NCI-H1092 (cell line): ENCODE measurements at places on chromosomes 2 and 18.
A peak's percentile ranks its signal among the peaks of the same experiment; 100 is the strongest.

GRCh38 chr18:9612215-9612830 is 2.0 kb downstream of the PPP4R1 start:
- peak; percentile 6 for DNase-seq

DNA sequence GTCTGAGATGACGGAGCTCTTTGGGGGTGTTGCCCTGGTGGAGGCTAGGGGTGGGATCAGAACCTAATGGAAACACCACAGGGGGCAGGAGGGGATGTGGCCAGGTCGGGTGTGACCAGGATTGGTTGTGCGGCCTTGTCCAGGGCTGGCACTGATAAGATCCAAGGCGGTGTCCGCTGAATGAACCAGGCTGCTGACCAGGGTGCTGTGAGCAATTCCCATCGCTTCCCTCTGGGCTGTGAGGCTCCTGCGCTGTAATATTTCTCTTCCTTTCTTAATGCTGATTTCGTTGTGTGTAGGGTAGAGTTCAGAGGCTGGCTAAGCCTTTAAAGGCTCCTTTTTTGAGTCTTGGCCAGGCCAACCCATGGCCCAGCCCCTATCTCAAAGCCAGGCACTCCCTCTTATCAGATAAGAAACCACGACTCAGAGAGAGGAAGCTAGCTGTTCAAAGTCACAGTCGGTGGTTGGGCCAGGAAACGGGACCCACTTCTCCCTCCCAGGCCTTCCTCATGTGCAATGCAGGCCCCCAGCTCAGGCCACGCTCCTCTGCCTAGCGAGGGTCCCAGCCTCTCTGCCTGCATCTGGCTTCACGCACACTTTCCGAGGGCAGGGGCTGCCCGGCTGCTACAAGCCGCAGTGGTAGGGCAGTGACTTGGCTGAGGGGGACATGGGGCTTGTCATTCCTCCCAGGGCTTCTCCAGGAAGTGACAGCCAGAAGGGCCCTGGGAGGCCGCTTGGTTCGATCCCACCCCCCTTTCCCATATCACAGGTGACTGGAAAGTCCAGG is 26.0 kb upstream of the FOSL2 start:
- no peak for DNase-seq

- no peak for DNase-seq
These were observed 158.3 kb downstream of the EML6 start for GRCh38 chr2:54881759-54882158.

- no peak for DNase-seq
These were observed 86.8 kb upstream of the SH3BP4 start for GRCh38 chr2:234865040-234865439.

DNA sequence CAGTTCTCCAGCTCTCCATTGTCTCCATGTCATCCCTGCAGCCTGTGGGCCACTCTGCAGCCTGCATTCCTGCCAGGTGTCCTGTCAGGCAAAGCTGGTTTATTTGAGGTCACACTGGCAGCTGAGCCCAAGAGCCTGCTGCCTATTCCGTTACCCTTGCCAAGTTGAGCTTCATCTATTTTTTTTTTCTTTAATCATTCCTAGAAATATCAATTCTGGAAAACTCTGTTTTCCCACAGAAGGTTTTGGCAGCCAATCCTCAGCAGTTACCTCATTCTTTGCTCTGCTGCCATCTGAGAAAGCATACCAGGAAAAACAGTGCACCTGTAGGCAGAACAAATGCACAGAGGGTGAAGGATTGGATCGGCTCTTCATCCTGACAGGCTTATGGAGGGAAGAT is 411.0 kb upstream of the ACVR2A start:
- DNase-seq, result no peak

- no peak for DNase-seq
These were observed 34.6 kb downstream of the HS6ST1 start for GRCh38 chr2:128284037-128284441.

GRCh38 chr18:44680273-44681075 is at the start of gene SETBP1:
SETBP1 (plus strand) TSS chr18:44680888; CDS start chr18:44701347, 20,459 bp downstream.
- DNase-seq, result peak; percentile 81

GRCh38 chr2:53784436-53784835 is 2.3 kb downstream of the ASB3 start:
- no peak for DNase-seq

GRCh38 chr18:45617284-45617683 is 2.0 kb downstream of the SLC14A2 start:
- DNase-seq, result no peak

- no peak for DNase-seq
These were observed 31.5 kb upstream of the PDIA6 start for GRCh38 chr2:10844097-10844496.

DNA sequence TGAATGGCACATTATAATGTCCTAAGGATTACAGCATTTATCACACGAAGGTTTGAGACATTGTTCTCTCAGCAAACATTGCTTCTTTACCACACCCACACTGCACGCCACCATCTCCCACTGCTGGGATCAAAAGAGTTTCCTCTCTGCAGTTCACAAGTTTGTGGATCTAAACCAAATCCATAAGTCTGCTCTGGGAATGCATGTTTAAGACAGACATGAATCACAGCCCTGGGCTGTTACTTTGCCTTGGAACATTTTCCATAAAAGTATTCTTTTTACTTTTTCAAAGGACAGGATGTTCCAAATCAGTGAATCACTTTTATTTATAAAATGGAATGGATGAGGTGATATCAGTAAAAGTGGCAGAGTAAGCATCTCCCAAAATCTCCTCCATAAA is 36.1 kb downstream of the STPG4 start:
- DNase-seq, result no peak

- DNase-seq, result no peak
These were observed 27.8 kb downstream of the SLC14A1 start for GRCh38 chr18:45751766-45752165.

DNA sequence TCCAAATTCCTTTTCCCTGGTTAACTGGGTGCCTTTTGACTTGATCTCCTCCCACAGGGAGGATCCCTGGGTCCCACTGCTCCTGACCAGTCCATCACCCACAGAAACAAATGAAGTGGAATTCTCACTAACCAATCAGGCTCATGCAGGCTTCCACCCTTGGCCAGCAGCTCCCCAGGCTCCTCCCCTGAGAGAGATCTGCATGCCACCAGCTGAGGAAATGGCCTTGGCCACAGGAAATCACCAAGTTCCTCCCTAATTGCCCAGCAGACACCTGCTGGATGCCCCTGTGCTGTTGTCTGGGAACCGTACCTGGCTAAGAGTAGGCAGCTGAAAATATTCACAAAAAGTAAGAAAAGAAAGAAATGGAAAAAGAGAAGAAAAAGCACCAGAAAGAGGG is 207.4 kb downstream of the NCK2 start:
- DNase-seq, result no peak

DNA sequence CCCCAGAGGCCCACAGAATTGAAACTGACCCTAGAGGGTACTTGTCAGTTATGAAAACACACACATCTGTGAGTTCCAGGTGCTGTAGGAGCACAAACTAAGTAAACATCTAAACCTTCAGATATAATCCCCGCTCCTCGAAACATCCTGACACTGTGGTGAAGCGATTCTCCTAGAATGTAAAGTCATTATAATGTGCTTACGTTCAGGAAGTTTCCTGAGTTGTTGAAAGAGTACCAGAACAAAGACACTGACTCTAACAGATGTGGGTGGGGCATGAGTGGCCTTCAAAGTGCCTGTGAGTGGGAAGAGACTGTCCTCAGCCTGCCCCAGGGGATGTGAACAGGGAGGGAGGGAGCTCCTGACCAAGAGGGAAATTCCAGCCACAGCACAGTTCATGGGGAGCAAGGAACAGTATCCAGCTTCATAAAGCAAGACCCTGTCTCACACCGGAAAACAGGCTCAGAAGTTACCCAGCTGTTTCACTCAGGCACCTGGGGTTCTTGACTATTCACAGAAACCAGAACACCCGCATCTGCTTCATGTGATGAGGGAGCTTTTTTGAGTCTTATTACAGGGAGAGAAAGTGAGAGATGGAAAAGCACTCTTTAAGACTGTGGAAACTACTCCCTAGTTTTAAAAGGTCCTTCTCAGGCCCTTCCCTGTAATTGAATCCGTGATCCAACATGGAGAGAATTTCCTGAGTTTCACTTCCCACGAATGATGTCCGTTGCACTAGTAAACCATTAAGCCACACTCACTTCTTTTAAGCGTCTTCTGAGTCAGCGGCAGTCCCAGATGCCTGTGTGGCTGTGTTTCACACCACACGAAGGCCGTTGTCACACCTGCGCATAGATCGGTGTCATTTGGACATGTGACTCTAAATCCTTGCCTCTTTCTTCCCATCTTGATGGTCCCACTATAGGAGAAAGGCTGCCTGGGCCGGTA is 88.6 kb upstream of the EML6 start:
- DNase-seq, result no peak

- DNase-seq, result no peak
These were observed 76.0 kb downstream of the HS1BP3 start for GRCh38 chr2:20574930-20575329.

- no peak for DNase-seq
These were observed 261.1 kb upstream of the ZEB2 start for GRCh38 chr2:144780983-144781382.

DNA sequence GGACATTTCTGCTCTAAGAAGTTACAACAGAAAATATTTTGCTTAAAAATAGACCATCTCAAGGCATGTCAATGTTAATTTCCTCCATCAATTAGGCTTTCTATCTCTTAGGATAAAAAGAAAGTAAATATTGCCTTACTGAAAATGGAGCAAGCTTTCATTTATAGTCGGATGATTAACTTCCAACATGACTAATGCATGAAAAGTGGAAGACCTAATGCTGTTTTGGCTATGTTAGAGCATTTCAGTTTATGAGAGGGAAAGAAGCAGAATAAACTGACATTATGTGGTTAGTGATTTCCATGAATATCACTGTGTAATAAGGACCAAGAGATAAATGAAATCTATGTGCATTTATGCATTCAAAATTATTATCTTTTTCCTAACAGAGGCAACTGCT is 475.2 kb upstream of the UBE2E3 start:
- no peak for DNase-seq

DNA sequence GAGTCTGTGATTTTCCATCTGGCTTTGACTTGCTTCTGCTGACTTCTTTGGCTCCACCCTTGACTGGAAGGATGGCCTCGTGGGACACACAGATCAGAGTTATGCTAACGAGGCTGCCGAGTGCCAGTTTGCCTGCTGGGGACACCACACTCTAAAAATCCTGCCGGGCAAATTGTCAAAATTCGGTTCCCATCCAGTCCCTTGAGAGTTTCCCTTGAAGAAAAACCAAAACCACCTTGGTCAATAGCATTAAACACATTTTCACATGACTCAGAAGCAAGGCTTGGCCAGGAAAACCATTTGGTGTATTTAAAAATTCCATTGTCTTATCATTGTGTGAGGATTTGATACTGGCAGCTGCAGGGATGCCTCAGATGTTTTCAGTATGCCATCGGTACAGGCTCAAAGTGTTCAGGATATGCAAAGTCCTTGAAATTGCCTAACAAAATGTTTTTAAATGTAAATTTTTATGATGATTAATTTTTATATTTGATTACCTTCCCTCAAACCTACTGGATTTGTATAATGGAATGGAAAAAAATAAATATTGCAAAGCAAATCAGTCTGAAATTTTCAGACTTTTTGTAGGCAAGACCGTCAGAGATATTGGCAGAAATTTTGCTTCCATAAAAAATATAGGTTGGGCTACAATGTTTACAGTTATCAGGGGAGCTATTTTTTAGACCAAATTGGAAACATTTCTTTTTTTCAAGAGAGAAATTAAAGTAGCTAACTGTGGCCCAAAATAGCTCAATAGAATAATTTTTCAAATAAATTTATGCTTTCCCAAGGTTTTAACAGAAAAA is 41.6 kb downstream of the KCNE4 start:
- DNase-seq, result no peak

DNA sequence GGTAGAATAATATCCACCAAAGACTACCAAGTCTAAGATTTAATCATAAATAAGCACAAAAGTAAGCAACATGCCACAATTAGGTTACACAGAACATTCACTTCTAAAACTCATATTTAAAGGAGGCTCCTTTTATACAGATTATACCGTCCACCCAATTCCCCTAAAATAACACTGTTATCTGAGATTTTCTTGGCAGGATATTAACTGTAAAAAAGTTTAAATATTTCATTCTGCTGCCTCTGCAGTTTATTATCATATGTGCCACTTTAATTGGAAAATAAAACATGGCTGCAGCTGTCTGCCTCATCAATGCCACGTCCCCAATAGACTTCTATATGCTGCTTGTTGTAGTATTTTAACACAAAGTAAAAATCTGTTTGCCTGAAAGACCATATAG is 140.9 kb downstream of the DTNB start:
- DNase-seq, result no peak

DNA sequence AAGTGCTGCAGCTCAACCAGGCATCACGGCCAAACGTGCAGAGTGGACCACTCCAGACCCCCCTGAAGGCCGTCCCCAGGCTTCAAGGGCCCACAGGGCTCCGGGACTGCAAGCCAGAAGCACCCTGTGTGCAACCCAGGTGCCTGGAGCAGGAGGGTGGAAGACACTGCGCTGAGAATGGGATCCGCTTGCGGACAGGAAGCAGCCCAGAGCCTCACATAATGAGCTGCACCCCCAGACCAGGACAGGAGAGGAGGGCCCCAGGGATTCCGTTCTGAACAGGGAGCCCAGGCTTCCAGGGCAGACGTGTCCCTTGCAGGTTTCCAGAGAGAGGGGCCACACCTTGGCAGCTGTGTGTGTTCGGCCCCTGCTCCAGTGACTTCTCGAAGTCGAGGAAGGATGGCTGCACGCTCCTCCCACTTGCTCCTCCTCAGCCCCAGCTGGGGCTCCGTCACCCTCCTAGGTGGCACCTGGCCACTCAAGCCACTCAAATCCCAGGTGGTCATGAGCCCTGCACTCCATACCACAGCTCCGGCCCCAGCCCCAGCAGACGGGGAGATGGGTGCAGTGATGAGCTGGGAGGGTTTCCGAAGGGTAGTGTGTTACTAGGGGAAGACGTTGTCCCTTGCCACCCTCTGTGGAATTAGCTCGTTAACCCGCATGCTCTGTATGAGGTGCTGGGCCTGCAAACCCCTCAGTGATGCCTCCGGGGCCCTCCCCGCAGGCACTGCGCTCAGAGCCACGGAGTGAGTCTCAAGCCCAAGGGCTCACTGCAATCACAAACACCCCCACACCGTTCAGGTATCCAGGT is 79.2 kb downstream of the NDUFA10 start:
- DNase-seq, result no peak

GRCh38 chr2:177772529-177772928 is 300.0 kb downstream of the PDE11A start:
- no peak for DNase-seq

- DNase-seq, result peak; percentile 61
These were observed 36.4 kb upstream of the FOSL2 start for GRCh38 chr2:28356095-28356911.

GRCh38 chr18:44509048-44509447 is 171.6 kb upstream of the SETBP1 start:
- DNase-seq, result no peak

GRCh38 chr2:175074478-175074877 is 69.3 kb upstream of the CHN1 start:
- no peak for DNase-seq
